ENCODE measurements at places on chromosomes 3 and 15.

DNA sequence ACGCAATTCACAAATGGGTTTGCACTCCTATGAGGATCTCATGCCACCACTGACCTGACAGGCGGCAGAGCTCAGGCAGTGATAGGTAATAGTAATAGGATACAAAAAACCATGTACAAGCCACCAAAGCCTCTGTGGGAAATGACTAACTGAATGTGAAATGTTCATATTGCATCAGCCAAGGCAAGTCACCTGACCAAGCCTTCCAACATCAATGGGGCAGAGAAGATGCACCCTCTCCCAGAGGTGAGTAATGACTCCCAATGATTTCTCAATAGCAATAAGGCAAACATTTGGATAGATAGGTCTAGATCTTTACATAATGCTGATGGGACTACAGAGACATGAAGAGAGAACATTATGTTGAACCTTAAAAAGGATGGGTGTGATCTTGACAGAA is 14.9 kb downstream of the CNTN3 start:
- no peak for DNase-seq

DNA sequence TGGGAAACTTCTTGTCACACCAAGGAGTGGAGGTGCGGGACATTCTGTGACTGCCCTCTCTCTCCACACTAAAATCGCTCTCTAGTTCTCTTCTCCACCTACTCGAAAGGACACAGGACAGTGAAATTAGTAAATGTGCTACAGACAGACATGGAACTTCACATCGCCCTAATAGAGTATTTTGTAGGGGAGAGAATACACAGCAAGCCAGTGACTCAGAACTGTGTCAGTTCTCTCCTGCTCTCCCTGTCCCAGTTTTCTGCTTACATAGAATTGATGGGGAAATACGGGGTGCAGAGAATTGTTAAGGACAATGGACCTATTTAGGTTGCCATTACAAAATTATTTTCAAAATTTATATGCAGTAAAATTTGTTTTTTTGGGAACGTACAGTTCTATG is 159.6 kb upstream of the GADL1 start:
- no peak for DNase-seq

GRCh38 chr15:86205096-86205495 is 125.4 kb downstream of the AGBL1 start:
- no peak for DNase-seq

DNA sequence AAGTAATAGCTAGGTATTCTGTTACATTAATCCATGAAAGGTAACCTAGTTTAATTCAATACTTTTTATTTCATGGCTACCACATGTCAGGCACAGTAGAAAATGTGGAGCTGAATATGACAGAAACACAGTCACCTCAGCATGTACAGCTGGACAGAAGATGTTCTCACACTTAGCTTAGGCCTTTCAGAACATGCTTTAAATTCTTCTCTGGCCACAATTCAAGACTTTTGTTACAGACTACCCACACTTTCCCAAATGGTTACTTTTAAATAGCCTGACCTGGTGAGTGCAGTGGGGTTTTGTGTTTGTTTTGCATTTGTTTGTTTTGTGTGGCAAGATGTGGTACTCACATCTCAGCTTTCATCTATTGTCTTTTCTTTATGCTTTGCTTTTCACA is 1079.5 kb downstream of the IGSF11 start:
- peak; percentile 56 for DNase-seq

GRCh38 chr15:84631706-84632272 is 22.3 kb downstream of the WDR73 start:
- peak; percentile 15 for DNase-seq

GRCh38 chr3:35748144-35748543 is 108.8 kb downstream of the ARPP21 start:
- no peak for DNase-seq

GRCh38 chr3:179898024-179898423 is 138.7 kb downstream of the PEX5L start:
- peak; percentile 86 for DNase-seq

DNA sequence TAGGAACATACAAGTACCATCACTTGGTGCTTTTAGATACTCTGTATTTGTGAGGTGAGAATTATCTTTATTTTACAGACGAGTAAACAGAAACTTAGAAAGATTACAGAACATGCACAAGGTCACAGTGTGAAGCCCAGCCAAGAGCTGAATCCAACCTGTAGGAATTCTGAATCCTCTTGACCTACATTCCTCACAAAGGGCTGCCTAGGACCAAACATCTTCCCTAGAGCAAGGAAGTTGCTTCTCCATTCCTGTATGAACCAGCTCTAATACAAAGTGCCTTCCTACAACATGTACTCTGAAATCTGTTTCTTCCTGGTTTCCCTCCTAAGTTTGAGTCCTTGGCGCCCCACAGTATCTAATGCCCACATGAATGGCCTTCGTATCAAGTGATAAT is 2.9 kb downstream of the HDGFL3 start:
- DNase-seq: no peak

GRCh38 chr15:74062671-74063070 is 19.7 kb downstream of the GOLGA6A start:
- no peak for DNase-seq

GRCh38 chr3:10419637-10420232 is 85.7 kb downstream of the ATP2B2 start:
- DNase-seq: no peak

GRCh38 chr3:191030491-191030890 is 168.0 kb upstream of the GMNC start:
- DNase-seq: no peak

- no peak for DNase-seq
These were observed 203.6 kb upstream of the NR2F2 start for GRCh38 chr15:96126859-96127258.

GRCh38 chr3:147113293-147114044 is 292.9 kb downstream of the ZIC4 start:
- no peak for DNase-seq

GRCh38 chr3:179401561-179401960 is 49.7 kb downstream of the GNB4 start:
- no peak for DNase-seq

GRCh38 chr15:58410353-58410752 is 21.4 kb upstream of the LIPC start:
- DNase-seq: peak; percentile 23

DNA sequence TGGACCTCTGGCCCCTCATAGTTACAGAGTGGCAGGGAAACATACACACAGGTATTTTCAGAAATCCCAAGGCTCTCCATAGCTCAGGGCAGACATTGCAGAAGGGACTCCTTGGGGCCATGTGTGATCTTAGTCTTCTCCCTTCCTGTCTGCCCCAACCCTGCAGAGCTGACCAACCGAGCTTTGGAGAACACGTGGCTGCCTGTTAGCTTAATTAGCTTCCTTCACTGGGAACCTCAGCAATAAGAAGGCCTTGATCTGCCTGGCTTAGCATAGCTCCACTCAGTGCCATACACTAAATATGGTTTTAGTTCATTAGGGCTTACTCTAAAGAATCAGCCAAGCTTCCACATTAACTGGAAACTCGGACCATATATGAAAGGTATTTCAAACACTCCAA is 12.3 kb downstream of the LYZL4 start:
- no peak for DNase-seq

DNA sequence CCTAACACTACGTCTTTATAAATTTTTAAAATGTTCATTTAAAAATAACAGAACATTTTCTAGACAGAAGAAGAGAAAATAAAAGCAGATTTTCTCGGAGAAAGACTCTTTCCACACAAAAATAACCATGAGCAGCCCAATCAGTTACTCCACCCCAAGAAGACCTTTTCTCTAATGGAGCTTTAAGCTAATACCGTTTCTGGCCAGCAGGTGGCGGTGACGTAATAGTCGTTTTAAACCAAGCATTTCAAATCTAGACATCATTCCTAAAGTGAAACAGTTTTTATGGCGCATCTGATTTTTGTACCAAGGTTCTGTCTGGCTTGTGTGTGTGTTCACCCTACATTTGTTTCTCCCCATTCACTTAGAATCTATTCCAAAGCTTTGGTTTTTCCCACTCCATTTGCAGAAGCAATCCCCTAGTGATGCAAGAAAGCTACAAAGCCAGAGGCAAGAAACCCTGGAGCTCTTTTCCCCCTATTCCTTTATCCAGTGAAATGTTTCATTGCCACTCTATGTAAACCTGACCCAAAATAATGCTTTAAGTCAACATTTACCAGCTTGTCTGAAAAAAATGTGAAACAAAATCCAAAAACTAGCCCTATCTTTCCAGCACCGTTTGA is 336.7 kb upstream of the IGF1R start:
- peak; percentile 49 for DNase-seq

- no peak for DNase-seq
These were observed 35.8 kb downstream of the MYH15 start for GRCh38 chr3:108474581-108474980.

All from NCI-H69 (cell line).